NCI-H526 treated with DMSO at 0.1 percent for 48 hours (cell line): ENCODE measurements at places on chromosomes 16 and 17.

DNA sequence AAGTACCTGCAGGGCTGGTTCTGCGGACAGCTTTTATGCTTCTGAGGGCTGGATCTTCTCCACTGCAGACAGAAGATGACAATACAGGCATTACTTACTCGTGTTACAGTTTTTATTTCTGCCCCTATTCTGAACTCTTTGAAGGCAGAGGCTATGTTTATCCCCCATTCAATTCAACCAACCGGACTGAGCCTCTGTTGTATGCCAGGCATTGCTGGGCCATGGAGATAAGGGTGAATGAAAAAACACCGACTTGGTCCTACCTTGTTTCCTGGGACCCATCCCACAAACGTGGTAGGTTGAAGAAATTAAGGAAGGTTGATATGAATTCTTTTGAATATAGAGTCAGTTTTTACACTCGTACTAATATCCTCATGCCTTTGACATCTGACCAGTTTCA lies 10.0 kb upstream of the HP start:
- DNase-seq = no peak

- DNase-seq = no peak
Measured at GRCh38 chr17:56577190-56577842, 16.2 kb upstream of the NOG start.

DNA sequence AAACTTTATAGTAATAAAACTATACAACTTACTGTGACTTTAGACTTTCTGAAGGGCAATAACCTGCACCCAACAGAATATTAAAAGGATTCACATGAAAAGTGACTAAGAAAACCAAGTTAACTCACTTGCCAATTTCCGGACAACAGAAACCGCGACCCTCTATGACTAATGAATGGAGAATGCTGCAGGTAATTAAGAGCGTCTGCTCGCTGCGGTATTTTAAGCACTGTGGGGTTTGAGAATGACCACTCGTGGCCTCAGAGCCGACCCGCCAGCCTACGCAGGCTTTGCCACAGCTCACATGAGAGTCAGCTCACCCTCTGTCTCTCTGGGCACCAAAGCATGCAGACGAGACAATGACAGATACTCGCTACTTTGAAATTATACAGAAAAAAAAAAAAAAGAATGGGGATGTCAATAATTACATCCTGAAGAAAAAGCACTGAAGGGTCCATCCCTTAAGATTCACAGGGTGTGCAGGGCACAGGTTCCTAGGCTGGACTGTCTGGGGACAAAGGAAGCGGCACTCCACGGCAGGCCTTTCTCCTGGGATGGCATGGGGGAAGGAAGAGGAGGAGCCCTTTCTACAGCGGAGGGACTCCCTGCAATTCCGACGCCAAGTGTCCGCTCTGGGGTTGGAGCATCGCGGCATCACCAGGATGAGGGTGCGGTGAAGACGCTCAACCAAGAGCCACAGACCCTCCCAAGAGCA lies 35.0 kb downstream of the ZCCHC14 start:
- DNase-seq = no peak

DNA sequence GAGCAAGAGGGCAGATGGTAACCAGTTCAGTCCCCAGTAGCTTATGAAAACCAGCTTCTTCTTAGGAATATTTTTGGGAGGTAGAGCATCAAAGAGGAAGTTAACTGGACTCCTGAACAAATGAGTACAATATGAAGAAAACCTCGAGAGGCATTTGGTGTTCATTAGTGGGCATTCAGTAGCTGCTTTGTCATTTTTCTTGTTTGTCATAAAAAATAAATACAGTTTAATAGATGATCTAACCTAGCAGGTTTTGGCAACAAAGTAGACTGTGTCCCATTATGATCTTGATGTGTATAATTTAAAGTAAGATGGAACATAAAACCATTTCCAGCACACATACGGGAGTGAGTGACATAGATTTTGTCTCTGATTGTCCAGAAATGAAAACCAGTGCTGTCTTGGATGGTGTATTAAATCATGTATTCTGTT lies 173.1 kb downstream of the HS3ST3A1 start:
- no peak for DNase-seq

- no peak for DNase-seq
Measured at GRCh38 chr16:73997340-73997711, 299.3 kb upstream of the PSMD7 start.

- DNase-seq = no peak
Measured at GRCh38 chr16:81908466-81909262, 102.6 kb downstream of the SDR42E1 start.

DNA sequence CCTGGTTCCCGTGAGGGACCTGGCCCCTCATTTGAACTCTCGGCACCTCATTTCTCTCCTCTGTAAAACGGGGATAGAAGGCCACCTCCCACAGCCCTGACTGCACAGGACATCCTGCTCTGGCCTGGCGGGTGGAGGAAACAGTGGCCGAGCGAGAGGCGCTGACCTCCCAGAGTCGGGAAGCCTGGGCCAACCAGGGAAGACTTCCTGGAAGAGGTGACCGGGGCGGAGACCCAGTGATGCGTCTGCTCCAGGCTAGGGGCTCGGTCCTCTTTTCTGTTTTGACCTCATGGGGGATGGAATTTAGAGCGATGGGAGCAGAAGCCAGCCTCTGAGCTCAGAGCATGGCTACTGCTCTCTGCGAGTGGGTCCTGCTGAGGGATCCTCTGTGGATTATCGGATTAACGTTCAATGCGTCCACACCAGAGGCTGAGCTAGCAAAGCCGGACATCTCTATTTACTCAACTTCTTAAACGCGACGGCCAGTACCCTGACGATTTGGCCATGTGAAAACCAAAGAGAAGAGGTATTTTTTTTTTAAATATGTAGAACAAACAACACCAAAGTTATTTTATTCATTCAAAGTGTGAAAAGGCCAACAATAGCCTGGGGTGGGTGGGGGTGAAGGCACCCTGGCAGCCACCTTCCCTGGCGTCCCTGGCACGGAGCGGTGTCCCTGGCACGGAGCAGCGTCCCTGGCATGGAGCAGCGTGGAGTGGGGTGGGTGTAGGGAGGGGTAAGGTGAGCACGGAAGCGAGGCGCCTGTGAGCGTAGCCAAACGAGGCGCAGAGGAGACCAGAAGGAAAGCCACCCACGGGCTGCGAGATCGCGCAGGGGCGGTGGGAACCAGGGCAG lies 9.2 kb upstream of the MSLN start:
- DNase-seq = no peak

DNA sequence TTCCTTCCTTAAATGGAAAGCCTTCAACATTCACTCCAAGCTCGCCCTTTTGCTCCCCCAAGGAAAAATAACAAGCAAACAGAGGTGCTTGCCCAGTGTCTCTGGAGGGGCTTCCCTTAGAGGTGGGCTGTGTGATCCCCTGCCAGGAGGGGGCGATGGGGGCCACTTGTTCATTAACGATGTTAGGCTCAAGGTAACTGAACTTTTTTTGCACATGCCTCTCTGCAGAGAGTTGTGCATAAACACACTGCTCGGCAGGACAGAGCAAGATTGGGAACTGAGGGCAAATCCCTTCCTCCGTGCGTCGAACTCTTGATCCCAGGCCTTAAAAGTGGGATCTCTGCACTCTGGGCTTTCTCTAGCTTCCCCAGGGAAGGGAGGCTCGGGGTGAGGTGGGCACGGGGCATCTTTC lies 15.5 kb upstream of the NAGLU start:
- no peak for DNase-seq

DNA sequence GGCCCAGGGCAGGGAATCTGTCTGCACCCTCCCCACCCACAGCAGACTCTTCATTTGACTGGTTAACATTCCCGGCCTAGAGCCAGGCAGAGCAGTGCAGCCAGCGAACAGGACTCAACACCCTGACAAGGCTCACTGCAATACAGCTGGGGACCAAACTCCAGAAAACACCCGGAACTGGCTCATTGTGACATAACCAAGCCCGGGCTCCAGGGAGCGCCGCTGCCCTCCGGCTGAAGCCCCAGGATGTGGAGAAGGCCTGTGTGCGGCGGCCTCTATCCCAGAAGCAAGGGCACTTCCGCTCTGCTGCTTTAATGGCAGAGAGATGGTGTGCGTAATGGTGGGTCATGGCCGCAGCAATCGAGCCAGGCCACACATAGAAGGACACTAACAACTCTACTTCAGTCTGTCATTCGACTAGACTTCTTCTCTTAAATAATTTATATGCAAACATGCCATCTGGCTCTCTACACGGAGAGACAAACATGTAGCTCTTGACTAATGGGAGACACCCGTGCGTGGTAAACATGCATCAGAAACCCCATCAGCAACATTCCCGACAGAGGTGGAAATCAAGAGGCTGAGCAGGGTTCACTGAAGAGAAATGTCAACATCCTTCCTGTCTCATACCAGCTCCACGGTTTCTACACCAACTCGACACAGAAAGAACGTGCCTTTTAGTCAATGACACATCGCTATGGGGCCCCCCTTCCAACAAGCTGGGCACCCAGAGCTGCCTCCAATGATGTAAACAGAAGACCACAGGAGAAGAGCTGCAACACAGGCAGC lies 18.0 kb downstream of the KLHDC4 start:
- DNase-seq = no peak

DNA sequence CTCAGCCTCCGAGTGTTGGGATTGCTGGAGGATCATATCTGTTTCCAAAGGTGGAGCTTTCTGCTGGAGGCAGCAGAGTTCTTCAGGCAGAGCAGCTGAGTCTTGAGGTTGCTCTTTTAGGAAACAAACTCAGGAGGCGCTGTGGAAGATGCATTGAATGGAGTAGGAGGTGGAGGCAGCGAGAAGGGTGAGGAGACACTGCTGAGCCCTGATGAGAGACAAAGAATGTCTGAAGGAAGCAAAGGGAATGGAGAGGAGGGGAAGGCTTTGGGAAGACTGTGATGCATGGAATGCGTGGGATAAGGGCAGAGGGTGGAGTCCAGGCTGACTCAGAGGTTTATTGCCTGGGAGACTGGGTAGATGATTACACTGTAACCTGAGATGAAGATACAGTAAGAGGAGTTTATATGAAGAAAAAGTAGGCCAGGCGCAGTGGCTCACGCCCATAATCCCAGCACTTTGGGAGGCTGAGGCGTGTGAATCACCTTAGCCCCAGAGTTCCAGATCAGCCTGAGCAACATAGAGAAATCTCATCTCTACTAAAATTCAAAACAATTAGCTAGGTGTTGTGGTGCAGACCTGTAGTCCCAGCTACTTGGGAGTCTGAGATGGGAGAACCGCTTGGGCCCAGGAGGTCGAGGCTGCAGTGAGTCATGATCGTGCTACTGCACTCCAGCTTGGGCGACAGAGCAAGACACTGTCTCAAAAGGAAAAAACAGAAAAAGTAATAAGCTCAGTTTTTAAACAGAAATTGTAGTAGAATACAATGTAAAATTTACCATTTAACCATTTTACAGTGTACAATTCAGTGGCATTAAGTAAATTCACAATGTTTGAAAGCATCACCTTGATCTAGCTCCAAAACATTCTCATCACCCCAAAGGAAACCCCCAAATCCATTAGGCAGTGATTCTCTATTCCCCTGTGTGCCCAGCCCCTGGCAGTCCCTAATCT lies 17.8 kb upstream of the TMEM219 start:
- peak; percentile 58 for DNase-seq

GRCh38 chr16:47461598-47462266 lies 601 bp downstream of the PHKB start:
- DNase-seq = peak; percentile 33
